ENCODE measurements at places on chromosomes 16 and 17. TPM values are rescaled to one million over a fixed set of nuclear protein-coding genes. Genes with fewer than 3 reads are reported as not detected.

Gene IL34
- 93.0 TPM for total RNA-seq

Gene CCR7
- not detected for total RNA-seq

DNA sequence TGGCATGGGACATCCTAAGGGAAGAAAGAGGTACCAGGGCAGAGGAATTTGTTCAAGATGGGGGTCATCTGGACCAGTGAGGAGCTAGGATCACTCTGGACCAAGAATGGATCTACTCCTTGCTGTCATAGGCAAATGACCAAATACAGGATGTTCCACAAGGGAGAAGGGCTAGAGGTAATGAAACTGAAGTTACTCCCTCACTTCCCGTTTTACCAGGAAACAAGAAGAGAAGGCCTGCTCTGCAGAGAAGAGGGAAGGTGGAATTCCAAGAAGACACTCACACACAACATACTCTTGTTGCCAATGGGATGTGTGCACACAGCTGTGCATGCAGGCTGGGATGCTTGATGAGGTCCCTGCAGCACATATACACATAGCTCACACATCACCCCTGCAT, 38.6 kb downstream of the NEUROD2 start:
- DNase-seq = no peak
- no peak overlapping the region for H3K4me3 ChIP-seq
- peaks cover 3% of the 10 kb centered on the region for H3K4me1 ChIP-seq
- no peaks in the 10 kb centered on the region for H3K27me3 ChIP-seq

- H3K27me3 ChIP-seq = no peaks in the 10 kb centered on the region
- no peak overlapping the region for H3K4me3 ChIP-seq
- no peaks in the 10 kb centered on the region for H3K36me3 ChIP-seq
- DNase-seq = no peak
Measured at GRCh38 chr16:86611525-86611855, 33.1 kb downstream of the FOXL1 start.

- peaks cover 30% of the 10 kb centered on the region for H3K4me1 ChIP-seq
- no peak overlapping the region for H3K27ac ChIP-seq
- DNase-seq = no peak
- no peak overlapping the region for H3K4me3 ChIP-seq
- H3K27me3 ChIP-seq = no peaks in the 10 kb centered on the region
- H3K36me3 ChIP-seq = no peaks in the 10 kb centered on the region
Measured at GRCh38 chr17:1434150-1434549, 21.9 kb downstream of the CRK start.
